H54 (cell line): ENCODE measurements at places on chromosomes 7 and 10.

- DNase-seq: no peak
Measured at GRCh38 chr7:1920266-1920681, 250.2 kb downstream of the ELFN1 start.

DNA sequence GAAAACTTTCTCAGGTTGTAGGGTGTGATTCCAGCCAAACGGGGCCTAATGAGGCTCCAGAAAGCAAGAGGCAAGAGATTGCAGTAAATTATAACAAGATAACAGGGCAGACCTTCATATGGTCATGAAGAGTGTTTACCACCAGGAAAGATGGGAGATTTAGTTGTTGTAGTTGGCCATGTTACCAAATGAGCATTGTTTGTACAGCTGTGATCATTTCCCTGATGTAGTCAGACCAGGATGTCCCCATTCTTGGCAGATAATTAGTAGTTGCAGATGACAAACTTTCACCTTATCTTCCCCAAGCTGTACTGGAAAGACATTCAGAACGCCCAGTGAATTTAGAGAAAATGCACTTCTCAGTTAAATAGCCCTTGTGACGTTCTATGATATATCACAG lies 630.8 kb downstream of the ANKRD7 start:
- no peak for DNase-seq

DNA sequence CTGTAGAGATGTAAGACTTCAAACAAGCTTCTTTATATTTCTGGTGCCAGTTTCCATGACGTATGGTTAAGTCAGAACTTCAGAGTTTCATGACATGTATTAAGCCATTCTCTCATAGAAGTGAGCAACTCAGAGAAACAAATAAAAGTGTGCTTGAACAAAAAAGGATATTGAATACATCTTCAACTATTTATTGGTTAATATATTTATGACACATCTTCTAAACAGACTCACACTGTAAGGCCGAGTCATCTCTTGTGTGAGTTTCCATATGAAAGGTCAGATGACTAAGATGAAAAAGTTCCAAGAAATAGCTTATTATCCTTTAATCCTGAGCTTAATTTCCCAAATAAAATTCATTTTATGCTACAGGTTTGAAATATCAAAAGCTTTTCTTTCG lies 105.5 kb upstream of the CSTF2T start:
- no peak for DNase-seq

DNA sequence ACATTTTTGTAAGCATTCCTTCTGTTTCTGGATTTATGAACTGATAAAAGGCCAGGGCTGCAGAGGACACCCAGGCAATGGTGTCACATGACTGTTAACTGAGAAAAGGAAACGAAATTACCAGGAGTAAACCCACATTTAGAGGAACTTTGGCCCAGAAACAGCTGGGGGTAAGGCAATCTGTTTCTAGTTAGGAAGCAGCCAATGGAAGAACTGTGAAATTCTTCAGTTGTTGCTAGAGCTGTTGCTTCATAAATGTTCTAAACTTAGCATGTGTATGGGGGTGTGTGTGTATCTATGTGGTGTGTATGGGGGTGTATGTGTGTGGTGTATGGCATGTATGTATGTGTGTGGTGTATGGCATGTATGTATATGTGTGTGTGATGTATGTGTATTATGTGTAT lies 11.8 kb upstream of the PDCD4 start:
- DNase-seq: no peak

- no peak for DNase-seq
Measured at GRCh38 chr10:131277969-131278368, 33.6 kb downstream of the TCERG1L start.

DNA sequence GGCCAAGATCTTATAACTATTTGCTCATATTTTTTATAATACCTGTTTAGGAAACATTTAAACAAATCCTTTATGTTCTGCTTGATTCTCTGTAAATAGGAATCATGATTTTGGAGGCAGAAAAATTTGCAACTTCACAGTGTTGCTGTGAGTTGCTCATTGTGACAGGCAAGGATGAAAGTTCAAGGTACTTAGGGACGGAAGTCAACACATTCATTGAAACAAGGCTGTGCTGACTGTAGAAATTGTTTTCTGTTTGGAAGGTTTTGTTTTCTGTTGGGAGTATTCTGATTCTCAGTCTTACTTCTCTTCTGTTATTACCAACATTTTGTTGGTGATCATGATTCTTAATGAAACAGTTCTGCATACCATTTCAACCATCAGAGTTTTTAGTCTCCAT lies 54.9 kb downstream of the FANK1 start:
- DNase-seq: no peak

DNA sequence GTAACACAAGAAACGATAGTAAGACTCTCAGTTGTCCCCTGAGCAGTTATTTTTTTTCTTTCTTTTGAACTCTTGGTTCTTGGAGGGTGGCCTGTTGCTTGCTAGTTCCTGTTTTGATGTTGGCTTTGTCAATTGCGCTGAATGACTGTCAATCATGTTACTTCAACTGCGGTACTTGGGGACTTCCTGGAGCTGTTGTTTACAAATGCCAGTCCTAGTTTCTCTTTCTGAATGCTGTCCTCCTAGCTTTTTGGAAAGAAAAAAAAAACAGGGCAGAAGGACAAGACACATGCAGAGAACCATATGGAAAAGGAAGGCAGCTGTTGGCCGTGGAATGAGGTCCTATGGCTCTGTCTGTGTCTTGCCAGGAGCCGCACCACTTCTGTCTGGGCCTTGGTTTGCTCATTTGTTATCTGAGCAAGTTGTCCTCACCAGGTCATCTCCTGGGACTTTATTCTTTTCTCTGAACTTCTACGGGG lies 7.0 kb upstream of the PDCD4 start:
- no peak for DNase-seq

DNA sequence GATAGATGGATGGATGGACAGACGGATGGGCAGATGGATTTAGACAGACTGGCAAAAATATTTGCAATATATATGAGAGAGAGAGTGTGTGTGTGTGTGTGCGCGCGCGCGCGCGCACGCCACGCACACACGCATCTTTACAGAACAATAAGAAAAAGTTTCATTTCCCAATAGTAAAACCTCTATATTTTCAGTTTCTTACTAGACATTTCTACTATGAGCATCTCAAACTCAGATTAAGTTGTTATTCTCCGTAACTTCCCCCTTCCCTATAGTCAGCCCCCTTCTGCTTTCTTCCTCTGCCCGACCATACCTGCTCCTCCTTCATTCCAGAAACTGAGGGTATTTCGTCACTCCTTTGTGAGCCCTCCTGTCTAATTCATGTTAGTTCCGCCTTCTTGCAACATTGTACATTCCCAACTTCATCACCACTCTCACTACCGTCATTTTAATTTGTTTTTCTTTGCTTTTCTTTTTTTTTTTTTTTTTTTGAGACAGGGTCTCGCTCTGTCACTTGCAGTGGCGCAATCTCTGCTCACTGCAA lies 154.4 kb upstream of the SH2B2 start:
- DNase-seq: no peak

GRCh38 chr10:51892965-51893658 lies 193.7 kb upstream of the CSTF2T start:
- peak; percentile 6 for DNase-seq

GRCh38 chr7:37933018-37933566 lies 12.7 kb downstream of the EPDR1 start:
- no peak for DNase-seq

GRCh38 chr7:156650042-156650441 lies 9.5 kb downstream of the RNF32 start:
- DNase-seq: no peak

GRCh38 chr10:114427124-114427852 lies 23.0 kb upstream of the AFAP1L2 start:
- DNase-seq: no peak

- DNase-seq: no peak
Measured at GRCh38 chr7:101919363-101920115, 102.1 kb downstream of the CUX1 start.

DNA sequence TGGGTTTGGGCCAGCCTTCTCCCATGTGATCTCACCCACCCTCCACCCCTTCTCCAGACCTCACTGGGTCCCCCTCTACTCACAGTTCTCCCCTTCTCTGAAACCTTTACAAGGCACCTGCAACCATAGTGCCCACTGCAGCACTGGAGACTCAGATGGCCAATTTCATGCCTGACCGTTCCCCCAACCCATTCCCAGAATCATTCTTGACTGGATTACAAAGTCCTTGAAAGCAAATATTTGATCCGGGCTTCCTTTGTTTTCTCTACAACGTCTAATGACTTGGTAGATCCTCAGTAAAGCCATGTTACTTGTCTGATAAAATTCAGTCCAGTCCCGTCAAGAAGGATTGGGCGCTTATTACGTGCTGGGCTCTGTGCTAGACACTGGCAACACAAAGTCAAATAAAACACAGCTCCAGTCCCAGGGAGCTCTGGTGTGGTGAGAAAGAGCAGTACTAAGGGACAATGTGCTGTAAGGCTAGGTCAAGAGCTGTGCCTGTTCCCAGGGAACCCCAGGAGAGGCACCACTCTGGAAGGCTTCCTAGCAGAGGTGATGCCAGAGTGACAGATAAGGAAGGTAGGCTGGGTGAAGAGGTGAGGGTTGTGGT lies 36.5 kb downstream of the SH3PXD2A start:
- DNase-seq: no peak

DNA sequence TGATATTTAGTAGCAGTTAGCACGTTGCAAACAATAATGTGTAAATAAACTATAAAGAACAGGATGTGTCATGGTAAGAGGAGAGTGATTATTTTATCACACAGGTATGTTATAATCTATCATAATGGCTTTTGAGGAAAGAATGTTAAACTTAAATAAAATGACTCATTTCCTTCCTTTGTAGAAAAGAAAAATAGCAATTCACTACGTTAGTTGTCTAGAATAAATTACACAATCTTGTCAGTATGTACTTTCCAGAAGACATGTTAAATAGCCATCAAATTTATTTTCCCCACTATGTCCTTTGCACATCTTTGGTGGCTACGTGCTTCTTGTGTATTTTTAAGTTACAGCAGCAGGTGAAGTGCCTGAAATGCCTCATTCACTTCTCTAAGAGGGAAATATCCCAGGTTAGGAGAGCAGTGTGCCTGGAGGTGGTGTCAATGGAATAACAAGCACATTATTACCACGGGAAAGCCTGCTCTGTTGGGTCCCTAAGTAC lies 133.8 kb downstream of the SEMA3A start:
- no peak for DNase-seq

DNA sequence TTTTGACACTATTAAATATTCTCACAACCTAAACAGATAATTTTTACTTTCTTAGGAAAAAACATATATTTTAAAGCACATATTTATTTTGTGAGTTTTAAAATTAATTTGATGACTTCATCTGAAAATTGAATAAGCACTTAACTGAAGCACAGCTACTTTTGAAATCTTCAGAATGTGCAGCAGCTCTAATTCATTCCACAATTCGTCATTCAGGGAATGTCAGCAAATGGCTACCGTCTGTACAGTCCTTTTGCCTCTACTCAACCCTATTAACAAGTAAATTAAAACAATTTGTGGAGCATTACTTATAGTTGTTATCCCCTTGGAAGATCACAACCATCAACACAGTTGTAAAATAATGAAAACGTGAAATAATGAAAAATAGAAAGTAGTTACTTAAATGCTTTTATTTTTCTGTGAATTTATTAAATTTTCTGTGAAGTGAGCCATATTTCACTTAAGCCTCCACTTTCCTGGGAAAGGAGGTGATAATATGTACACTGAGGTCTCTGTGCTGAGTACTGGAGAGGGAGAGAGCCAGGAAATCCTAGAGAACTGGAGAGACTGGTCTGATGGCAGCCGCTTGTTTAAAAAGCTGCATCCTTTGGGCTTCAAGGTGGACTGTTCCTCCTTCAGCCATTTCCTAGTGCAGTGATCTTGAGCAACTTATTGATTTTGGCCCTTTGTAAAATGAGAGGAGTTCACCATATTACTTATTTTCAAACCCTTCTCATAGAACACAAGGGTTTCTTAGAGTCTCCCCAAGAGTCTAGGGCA lies 70.6 kb downstream of the REEP3 start:
- DNase-seq: no peak

- no peak for DNase-seq
Measured at GRCh38 chr10:100894033-100894432, 18.7 kb upstream of the SLF2 start.

- no peak for DNase-seq
Measured at GRCh38 chr10:77865580-77866324, 60.8 kb downstream of the DLG5 start.

DNA sequence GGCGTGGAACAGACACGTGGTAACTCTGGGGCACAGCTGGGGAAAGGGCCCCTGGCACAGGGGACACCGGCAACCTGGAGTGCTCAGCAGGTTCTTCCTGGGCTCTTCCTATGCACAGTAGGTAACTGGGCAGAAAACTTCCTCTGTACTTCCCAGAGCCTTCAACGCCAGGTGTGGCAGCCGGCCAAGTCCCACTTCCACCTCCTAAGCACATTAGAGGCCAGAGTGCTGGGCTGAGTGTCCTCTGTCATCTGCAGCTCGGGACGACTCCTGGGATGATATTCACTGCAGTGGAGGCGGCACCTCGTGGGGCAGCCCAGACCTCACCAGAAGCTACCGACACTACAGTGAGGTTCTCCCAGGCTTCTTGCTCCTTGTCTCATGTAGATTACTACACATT lies 114.5 kb downstream of the LARP4B start:
- no peak for DNase-seq

GRCh38 chr10:120741396-120741795 lies 109.8 kb upstream of the WDR11 start:
- DNase-seq: no peak

- DNase-seq: no peak
Measured at GRCh38 chr7:71904484-71904883, 507.7 kb downstream of the CALN1 start.
